ENCODE measurements at places on chromosomes 12 and 14.
A peak's percentile ranks its signal among the peaks of the same experiment; 100 is the strongest.

DNA sequence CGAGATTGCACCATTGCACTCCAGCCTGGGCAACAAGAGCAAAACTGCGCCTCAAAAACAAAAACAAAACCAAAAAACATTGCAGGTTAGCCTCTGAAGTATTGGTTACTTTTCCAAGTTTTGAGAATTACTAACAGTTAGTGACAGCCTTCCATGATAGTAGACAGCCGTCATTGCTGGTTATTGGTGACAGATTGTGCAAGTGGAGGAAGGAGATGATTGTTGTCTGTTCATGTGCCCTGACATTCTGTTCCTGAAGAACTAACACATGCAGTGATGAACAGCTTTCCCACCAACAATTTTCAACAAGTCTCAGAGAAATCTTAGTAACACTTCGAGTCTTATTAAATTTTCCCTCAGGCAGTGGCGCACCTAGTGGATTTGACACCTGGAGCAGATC, 89.3 kb upstream of the NAP1L1 start:
- no peak for DNase-seq

DNA sequence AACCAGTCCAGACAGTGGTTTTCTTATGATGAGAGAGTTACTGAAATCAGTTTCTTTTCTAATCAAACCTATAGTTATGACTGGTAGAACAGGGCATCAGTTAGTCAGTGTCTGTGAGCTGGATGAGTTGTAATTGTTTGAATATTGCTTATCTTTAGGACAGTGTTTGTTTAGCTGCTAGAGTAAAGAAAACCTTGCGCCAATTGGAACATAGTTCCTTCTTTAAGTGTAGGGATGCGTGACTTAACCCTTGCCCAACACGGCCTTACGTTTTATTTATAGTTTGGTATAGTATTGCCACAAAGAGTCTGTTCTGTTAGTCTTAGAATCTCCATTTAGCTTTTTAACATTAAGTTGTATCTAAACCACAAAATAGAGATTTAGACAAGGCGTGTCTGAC, 572.6 kb downstream of the SLC16A7 start:
- DNase-seq: no peak

GRCh38 chr12:9977916-9978315, 6.7 kb downstream of the CLEC12A start:
- DNase-seq: no peak

DNA sequence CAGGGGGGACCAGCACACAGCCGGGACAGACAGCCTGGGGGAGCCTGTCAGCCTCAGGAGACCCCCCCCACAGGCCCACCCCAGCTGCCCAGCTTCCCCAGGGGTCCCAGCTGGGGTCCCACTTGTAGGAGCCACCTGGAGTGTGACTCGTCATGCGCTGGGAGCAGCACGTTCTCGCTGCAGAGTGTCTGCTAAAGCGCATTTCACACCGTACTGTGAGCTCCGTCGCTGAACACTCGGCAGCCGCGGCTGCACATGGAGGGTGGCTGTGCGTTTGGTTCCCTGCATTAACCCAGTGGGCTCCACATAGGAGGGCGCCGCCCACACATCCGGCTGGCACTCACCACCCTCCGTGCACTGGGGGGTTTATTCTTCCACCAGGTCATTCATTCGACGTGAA, 56.7 kb downstream of the FBRSL1 start:
- no peak for DNase-seq

DNA sequence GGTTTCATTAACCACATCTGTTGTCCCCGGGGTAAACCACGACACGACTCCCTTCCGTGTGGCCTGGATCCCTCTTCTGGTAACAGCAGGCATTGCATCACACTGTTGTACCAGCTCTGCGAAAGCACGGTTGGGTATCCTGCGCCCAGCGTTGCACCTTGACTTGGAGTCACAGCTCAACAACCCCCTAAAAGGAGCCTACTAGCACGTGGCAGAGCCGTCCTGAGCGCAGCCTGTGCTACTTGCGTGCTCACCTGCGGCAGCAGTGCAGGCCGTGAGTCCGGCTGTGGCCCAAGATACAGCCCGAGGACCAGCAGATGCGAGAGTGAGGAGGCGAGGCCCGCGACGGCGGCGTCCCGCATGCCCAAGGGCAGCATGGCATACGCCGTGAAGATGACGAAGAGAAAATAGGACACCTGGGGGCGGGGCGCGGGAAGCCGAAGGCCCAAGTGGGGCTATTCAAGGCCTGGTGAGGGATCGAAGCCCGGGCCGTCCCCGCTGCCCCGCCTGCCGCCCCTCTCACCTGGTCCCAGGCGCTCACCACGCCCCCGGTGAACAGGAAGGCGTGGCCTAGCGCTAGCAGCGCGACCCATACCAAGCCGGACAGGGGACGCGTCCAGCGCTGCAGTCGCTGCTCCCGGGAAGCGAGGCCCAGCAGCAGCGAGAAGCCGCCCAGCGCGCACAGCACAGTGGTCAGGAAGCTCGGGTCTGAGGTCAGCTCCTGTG, 2.4 kb downstream of the ADCY4 start:
- peak; percentile 93 for DNase-seq

GRCh38 chr12:53502331-53502730, 1.2 kb downstream of the TARBP2 start:
- DNase-seq: no peak

DNA sequence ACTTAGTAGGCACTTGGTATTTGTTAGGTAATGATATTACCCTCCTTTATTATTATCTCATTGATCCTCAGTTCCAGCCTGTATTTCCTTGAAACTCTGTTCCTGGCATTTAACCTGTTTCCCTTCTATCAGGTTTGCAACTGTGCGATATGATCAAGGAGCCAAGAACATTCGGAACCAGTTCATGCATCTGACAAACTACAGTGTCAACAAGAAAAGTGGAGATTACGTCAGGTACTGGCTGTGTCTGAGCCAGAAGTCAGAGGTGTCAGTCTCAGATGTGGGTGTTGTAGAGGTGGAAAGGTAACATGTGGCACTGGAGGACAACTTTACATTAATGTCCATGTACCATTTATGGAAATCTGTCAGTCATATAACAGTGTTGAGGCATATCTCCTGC, 56.7 kb downstream of the TTLL5 start:
- DNase-seq: no peak

DNA sequence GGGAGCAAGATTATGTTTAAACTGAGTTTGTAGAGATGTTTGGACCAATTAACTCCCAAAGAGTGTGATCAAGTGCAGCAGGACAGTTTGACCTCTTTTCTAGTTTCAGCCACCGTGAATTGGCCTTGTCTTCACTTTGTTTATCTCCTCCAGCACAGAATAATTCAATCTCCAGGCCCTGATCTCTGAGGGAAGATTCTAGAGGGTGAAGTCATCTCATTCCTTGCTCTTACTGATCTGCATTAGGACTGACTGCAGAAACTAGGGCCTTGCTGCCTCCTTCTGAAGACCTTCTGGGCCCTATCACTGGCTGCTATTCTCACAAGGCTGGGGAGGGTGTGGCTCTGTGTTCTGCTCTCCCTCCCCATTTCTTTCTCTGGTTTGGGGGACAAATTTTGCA, 29.4 kb downstream of the C12orf75 start:
- DNase-seq: no peak

DNA sequence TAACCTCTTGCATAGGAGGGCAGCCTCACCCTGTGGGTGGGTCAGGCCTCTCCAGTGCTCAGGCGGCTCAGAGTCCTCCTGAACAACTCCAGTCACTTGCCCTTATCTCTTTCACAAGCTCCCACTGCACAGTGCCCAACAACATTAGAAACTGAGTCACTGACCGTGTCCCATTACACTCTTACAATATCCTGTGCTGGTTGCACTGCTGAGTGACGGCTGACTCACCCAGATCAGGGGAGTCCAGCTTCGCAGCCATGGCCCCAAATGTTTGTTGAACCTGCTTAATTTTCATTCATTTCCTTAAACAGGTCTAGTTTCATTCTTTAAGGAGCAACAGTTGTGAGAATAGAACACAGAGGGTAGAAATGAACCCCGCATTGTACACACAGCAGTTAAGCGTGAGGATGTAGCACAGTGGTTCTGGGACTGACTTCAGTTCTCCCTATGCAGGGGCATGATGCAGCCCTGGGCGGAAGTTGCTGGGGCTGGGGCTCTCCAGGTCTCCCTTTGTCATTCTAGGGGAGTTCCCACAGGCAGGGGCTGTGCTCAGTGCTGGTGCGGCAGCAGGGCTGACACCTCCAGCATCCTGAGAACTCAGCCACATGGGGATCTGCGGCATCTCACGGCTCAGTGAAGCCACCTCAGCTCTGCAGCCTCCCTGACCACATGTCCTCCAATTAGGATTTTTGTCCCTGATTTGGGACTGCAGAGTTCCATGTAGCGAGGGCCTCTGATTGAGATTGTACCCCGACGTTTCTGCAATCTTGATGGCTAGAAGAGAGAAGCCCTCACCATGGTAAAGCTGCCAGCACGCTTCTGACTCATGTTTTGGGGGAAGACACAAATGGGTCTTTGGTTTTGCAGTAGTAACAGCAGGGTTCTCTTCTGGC, 16.1 kb downstream of the GPR68 start:
- peak; percentile 82 for DNase-seq

- DNase-seq: no peak
Observed at GRCh38 chr12:2294651-2295475, 242.1 kb downstream of the CACNA1C start.

DNA sequence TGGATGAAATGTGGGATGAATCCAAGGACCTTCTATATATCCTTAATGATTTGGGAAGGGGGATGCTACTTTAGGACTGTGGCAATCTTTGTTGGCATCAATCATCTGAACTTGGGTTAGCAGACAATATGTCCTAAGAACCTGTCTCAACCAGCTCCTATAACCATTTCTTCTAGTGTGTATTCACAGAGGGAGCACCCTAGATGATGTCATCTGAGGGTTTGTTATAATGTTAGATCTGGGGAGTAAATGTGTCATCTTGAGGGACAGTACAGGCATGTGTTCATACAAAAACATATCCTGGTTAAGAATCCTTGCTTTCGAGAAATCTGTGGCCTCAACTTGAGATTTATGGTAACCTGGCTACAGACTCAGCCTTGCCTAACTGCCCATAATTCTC, 41.9 kb upstream of the NFKBIA start:
- DNase-seq: no peak

- no peak for DNase-seq
Observed at GRCh38 chr12:131805421-131805820, 22.8 kb upstream of the MMP17 start.

- DNase-seq: no peak
Observed at GRCh38 chr12:82357845-82358199, 365 bp downstream of the CCDC59 start.

- no peak for DNase-seq
Observed at GRCh38 chr12:104411826-104412641, 44.7 kb upstream of the CHST11 start.

GRCh38 chr12:28568704-28569103, 378.4 kb downstream of the CCDC91 start:
- DNase-seq: no peak

DNA sequence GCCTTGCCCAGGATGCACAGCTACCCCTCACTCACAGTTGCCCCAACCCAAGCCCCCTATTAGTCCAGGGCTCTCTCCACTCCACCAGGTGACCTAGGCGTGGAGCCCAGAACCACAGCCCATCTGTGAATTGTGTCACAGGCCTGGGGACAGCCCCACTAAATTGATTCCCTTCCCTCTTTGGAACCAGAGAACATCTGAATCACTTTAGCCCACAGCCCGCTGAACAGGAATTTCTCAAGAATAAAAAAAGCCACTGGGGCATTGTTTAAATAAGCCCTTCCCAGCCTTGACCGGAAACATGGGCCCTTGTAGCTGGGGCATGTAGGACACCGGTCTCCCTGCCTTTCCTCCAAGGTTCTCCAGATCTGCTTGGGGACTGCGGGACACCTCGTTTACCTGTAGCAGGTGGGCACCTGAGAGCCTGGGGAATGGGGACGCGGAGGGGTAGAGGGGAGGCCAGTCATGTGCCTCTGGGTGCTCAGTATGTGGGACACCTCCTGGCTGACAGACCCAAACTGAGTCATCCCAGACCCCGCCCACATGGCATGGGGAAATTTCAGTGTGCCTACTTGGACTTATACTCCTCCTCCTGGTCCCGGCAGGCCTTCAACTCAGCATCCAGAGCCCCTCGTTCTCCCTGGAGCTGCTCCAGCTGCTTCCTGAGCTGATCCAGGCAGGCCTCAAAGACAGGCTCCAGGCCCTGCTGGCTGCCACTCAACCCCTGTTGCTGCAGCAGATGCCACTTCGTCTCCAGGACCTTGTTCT, 1.3 kb downstream of the KRT78 start:
- DNase-seq: no peak

DNA sequence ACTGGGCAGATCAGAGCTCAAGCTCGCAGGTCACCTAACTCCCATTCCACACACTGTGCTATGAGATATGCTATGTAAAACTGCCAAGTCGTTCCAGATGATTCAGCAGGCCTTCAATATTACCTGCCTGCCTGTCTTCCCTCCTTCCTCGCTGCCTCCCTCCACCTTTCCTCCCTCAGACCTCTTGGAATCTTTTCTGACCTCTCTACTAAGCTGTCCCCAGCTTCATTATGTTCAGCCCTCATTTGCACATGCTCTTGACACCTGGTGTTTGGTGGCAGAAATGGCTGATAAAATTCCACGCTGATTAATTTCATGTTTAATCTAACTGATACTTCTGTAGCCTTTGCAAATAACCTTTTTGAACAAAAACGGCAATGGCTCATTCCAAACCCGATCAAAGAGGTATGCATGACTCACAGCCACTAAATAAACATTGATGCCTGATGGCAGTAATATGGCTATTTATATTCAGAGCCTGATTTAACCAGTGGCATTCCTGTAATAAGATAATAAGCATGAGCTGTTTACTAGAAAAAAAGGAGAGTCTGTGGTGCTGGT, 130.8 kb upstream of the EGLN3 start:
- no peak for DNase-seq

- no peak for DNase-seq
Observed at GRCh38 chr12:9348906-9349518, 140.8 kb upstream of the PZP start.

- no peak for DNase-seq
Observed at GRCh38 chr12:80059102-80059501, 40.2 kb upstream of the OTOGL start.

DNA sequence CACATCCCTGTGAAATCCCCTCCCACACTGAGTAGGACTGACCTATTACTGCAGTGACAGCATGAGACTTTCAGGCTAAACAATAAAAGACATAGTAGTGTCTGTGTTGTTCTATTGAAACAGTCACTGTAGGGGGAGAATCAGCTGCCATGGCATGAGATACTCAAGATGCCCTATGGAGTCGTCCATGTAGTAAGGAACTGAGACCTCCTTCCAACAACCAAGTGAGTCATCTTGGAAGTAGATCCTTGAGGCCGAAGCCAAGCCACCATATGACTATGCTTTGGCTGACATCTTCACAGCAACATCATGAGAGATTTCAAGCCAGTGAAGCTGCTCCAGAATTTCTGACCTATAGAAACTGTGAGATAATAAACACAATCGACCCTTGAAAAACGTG, 12.1 kb upstream of the LRP6 start:
- no peak for DNase-seq
